ENCODE measurements at places on chromosomes 4 and X. TPM values are rescaled to one million over a fixed set of nuclear protein-coding genes. Genes with fewer than 3 reads are reported as not detected.

DNA sequence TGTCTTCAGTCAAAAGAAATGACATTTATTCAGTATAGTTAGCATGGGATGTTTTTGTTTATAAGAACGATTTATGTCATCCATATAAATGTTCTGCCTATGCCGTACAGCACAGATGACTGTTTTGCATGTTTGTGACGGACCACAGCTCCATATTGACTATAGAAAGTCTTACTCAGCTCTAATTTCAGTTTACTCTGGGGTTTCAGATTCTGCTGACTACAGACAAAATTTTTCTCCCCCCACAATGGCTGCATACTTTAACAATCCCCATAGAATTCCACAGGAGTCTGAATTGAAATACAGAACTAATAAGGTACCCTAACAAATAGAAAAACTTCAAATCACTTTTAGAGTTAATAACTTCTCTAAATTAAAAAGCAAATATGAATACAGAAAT, 191.0 kb downstream of the SCFD2 start:
- no peak for DNase-seq

GRCh38 chr4:116005806-116006088, 892.3 kb upstream of the NDST4 start:
- no peak for DNase-seq

DNA sequence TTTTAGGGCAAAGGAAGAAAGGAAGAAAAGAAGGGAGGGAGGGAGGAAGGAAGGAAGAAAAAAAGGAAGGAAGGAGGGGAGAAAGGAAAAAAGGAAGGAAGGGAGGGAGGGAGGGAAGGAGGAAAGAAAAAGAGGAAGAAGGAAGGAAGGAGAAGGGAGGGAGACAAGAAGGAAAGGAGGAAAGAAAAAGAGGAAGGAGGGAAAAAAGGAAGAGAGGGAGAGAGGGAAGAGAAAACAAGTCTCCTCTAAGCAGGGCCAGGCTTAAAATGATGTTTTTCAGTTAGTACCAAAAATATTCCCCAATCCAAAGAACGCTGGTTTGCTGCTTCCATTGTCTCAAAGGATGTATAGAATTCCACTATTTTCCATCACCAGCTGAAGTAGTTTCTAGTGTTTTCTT, 2.0 kb downstream of the TIGD4 start:
- no peak for DNase-seq

Gene DCX
- 2.5 TPM for polyA plus RNA-seq

Gene SH3BGRL
- polyA plus RNA-seq: 166 TPM

- no peak for DNase-seq
These were observed 59.2 kb upstream of the PARM1 start for GRCh38 chr4:74873545-74874301.

DNA sequence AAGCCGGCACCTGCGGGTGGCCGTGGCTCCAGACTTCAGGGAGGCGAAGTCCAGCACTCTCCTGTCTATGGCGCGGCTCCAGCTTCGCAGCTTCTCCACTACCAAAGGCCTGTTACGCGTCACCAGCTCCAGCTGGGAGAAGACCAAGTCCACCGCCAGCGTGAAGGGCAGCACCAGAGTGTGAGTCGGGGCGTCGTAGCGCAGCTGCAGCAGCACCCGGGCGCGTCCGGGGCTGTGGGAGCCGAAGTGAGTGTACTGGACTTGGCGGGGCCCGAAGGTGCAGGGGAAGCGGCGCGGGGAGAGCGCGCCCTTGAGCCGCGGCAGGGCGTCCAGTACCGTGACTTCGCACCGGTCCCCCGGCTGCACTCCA, 444 bp downstream of the FREM3 start:
- DNase-seq: peak; percentile 43

DNA sequence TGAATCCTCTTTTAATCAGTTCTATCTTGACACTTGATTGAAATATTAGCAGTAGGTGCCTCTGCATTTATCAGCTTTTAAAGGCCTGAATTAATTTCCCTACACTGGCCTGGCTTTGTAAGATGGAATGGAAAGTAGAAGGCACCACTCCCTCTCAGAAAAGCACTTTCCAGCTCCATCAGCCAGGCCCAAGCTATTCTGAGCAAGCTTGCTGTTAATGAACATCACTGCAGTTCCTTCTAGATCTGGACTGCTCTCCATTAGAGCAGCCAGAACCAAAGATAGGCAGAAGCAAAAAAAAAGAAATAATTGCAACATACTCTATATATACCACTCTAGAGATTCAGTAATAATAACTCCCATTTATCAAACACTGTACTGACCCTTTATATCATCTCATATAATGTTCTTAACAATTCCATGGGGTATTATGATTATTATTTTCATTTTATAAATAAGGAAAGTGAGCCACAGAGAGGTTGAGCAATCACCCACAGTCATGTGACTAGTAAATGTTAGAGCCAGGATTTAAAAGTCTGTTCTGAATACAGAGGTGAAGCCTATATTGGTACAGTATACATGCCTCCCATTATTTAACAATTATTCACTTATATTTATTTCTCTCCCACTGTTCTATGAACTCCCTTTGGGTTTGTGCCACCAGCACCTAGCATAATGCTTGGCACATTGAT, 39.4 kb upstream of the GPC3 start:
- no peak for DNase-seq

GRCh38 chrX:110315551-110315950, 2.3 kb downstream of the AMMECR1 start:
- no peak for DNase-seq

DNA sequence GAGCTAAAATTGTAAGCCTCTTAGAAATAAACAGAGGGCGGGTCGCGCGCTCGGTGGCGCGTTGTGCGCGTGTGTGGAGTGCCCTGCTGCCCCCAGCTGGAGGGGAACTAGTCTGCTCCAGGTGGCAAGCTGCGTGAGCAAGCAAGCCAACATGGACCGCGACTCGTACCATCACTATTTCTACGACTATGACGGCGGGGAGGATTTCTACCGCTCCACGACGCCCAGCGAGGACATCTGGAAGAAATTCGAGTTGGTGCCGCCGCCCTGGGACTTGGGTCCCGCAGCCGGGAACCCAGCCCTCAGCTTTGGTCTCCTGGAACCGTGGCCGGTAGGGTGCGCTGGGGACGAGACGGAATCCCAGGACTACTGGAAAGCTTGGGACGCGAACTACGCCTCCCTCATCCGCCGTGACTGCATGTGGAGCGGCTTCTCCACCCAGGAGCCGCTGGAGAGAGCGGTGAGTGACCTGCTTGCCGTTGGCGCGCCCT, 66.1 kb downstream of the DNAAF6 start:
- no peak for DNase-seq

Gene MAGEA2B
- polyA plus RNA-seq: not detected

Gene SASH3
- 1.7 TPM for polyA plus RNA-seq

- no peak for DNase-seq
These were observed 330.8 kb upstream of the KLF3 start for GRCh38 chr4:38333219-38333618.

Gene SPARCL1
- polyA plus RNA-seq: 4.4 TPM

DNA sequence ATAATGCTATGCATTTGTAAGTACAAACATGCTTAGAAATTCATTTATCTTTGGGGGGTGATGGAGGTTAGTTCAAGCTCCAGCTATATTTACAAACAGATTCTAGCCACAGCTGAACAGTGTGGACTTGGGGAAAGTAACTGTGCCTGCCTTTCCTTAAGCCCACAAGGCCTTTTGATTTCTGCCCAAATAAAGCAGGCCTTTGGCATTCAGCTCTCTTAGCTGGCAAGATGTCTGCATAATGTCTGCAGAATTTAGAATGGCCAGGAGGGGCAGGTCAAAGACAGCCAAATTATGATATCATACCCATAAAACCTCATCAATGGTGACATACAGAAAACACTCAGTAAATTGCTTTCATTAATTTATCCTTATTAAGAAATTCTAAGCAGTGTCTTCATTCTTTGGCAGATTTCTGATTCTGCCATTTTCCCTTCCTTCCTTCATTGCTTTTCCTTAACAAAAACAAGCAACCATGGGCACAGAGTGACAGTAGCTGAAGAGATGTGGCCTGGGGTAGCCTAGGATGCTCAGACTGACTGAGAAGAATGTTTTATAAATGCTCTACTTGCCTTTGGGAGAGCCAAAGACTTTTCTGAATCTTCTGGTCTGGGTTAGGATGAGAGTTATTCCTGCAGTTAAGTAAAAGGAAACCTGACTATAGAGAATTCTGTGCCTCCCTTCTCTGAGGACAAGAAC, 538.7 kb upstream of the NR3C2 start:
- DNase-seq: no peak

GRCh38 chrX:109294097-109294814, 187.6 kb downstream of the GUCY2F start:
- DNase-seq: no peak

Gene EPHA5
- polyA plus RNA-seq: 0.36 TPM

Gene SH3D19
- 24.7 TPM for polyA plus RNA-seq

GRCh38 chr4:102500352-102500695, 835 bp upstream of the NFKB1 start:
- DNase-seq: no peak

DNA sequence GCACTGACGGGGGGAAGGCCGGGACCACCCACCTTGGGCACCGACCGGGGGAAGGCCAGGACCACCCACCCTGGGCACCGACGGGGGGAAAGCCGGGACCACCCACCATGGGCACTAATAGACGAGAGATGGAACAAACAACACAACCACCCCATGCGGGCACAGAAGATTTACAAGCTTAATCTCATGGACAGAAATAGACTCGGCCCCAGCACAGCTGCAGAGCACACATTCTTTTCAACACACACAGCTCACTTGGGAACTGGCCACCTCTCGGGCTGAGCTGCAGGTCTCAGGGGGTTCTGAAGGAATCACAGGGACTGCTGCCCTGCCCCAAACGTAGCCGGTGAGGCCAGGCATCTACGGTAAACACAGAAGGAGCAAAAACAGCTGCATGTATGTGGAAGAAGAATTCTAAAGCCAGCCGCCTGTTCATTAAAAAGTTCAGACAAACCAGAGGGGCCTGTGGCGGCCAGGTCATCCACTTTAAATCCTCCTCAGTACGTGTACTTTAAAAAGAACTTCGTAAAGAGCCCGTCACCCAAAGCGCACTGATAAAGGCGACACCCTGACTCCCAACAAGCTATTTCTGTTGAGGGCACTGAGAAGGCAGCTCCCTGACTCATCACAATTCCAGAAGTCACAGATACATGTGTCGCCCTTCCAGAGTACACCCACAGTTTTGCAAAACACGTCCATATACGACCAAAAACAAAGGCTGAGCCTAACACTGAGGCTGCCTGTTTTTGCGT, 17.7 kb downstream of the PPP2R3B start:
- DNase-seq: no peak

Gene JCHAIN
- 0.64 TPM for polyA plus RNA-seq

GRCh38 chrX:72539822-72540221, 32.8 kb downstream of the HDAC8 start:
- no peak for DNase-seq

- DNase-seq: peak; percentile 35
These were observed 822.1 kb upstream of the GALNTL6 start for GRCh38 chr4:170990989-170991589.

Gene PAGE5
- not detected for polyA plus RNA-seq

DNA sequence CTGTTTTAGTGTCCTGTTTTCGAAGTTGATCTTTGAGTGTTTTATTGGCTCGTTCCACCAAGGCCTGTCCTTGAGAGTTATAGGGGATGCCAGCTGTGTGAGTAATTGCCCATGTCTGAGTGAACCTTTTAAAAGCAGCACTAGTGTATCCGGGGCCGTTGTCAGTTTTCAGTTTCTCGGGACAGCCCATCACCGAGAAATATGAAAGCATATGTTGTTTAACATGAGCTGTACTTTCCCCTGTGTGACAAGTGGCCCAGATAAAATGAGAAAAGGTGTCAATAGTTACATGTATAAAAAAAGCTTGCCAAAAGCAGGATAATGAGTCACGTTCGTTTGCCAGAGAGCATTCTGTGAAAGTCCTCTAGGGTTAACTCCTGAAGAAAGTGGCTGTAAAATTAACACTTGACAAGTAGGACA, 48.6 kb upstream of the RASSF6 start:
- peak; percentile 75 for DNase-seq

DNA sequence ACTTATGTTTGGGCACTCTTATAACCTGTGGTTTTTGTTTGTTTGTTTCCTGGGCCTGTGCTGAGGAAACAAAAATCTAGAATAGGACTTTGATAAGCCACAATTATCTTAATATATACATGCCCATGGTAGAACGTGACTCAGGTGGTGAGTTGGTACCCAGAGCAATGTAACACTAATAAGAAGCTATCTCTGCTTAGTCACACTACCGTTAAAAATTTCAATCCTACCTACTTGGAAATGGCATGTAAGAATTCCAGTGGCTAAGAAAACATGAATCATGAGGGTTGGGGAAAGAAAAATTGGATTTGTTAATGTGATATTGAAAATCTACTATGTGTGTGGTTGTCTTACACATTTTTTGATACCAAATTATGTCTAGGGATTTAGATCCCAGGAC, 30.5 kb upstream of the ADGRG2 start:
- no peak for DNase-seq

Gene C1QTNF7
- 20.4 TPM for polyA plus RNA-seq

DNA sequence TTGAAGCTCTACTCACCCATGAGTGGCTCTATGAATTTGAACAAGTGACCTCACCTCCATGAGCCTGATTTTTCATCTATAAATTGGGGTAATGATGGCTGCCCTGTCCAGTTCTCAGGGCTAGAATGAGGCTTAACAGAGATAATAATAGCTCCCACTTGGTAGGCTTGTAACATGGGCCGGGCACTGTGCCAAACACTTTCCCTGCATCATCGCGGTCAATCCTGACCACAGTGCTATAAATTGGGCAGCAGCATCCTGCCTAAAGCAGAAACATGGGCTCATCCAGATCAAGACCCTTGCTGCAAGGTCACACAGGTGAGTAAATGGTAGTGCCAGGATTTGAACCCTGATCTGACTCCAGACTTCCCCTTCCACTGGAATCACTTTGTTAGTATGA, 12.8 kb downstream of the APLN start:
- DNase-seq: no peak

DNA sequence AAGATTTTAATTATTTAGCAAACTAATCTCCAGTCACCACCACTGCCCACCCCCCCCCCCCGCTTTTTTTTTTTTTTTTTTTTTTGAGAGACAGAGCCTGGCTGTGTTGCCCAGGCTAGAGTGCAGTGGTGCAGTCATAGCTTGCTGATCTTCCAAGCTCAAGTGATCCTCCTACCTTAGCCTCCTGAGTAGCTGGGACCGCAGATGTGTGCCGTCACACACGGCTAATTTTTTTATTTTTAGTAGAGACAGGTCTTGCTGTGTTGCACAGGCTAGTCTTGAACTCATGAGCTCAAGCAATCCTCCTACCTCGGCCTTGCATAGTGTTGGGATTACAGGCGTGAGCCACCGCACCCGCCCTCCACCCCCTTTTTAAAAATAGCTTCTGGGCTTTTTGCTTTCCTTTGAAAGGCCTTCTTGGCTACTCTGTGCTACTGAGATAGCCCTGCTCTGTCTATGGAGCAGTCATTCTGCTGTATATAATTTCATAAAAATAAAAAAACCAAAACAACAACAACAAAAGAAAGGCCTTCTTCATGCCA, 18.7 kb downstream of the TXLNG start:
- DNase-seq: no peak

Gene RS1
- 0.19 TPM for polyA plus RNA-seq

Gene SUPT20HL2
- polyA plus RNA-seq: 0.09 TPM

- no peak for DNase-seq
These were observed 3.8 kb downstream of the ASMT start for GRCh38 chrX:1618689-1619088.

Gene NDNF
- 56.9 TPM for polyA plus RNA-seq
